ENCODE measurements at places on chromosomes 7 and 10.

GRCh38 chr10:114024876-114025610 is 18.6 kb upstream of the ADRB1 start:
- peaks cover 38% of the 10 kb centered on the region for H3K4me1 ChIP-seq
- DNase-seq: peak; percentile 62
- peaks cover 4% of the 10 kb centered on the region for H3K36me3 ChIP-seq
- peak overlapping the region; percentile 91 for H3K27ac ChIP-seq
- peak overlapping the region; percentile 66 for H3K4me3 ChIP-seq
- H3K27me3 ChIP-seq: peaks cover 7% of the 10 kb centered on the region

GRCh38 chr7:82579047-82579446 is 135.5 kb upstream of the CACNA2D1 start:
- H3K27ac ChIP-seq: no peak overlapping the region
- H3K4me1 ChIP-seq: no peaks in the 10 kb centered on the region
- H3K36me3 ChIP-seq: no peaks in the 10 kb centered on the region
- no peak for DNase-seq

DNA sequence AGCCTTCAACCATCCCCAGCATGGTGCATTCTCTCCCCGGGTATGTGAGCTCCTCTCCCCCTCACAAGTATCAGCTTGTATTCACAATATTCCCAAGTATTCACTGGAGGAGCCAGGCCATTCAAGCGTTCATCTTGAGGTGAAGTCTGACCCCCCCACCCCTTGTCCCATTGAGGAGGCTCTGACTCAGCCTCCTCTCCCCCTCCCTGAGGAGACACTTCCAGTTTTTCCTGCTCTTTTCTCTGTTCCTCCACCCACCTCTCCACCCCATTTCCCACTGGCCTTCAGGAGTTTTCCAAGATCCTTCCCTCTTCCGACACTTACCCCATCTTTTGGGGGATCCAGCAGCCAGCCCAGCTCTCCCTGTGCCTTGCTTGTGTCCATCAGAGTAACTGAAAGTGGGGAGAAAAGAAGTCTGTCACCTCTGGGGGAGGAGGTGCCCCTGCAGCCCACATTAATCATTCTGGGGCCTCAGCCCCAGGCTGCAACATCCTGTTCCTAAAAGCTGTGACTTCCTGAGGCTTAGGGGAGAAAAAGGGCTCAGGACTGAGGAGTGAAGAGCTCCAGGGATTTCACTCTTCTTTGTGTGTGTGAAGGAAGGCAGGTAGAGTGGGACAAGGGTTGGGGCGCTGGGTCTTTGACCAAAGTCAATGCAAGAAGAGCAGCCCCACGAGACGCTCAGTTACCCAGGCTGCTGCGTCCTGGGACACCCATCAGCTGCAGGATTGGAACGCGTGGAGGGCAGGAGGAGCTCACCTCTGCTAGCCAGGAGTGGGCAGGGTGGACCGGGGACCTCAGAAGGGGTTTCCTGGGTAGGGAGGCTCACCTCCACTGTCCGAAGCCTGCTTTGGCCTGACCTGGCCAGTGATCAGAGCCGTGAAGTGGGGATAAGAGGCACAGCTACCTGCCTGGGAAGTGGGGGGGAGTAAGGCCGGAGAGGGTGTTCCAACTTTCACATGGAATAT is 1.1 kb downstream of the EPHA1 start:
- H3K36me3 ChIP-seq: no peaks in the 10 kb centered on the region
- peak overlapping the region; percentile 37 for H3K27ac ChIP-seq
- H3K4me3 ChIP-seq: peak overlapping the region; percentile 86
- DNase-seq: no peak

DNA sequence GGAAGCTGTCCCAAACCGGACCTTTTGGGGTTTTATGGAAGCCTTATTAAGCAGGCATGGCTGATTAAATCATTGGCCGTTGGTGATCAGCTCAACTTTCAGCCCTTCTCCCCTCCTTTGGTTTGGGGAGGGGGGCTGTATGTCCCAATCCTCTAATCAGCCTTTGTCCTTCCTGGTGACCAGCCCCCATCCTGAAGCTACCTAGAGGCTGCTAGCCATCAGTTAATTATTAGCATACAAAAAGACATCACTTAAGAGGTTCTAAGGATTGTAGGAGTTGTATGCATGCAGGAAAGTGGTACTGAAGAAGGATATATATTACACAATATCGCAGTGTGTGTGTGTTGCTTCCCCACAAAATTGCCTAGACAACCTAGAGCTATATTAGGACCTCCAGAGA is 553.3 kb upstream of the FZD8 start:
- no peaks in the 10 kb centered on the region for H3K4me1 ChIP-seq
- DNase-seq: no peak
- H3K27me3 ChIP-seq: no peaks in the 10 kb centered on the region

- no peak overlapping the region for H3K4me3 ChIP-seq
- DNase-seq: no peak
- H3K27ac ChIP-seq: no peak overlapping the region
- no peaks in the 10 kb centered on the region for H3K27me3 ChIP-seq
- H3K36me3 ChIP-seq: no peaks in the 10 kb centered on the region
These were observed 23.3 kb downstream of the AP5Z1 start for GRCh38 chr7:4798706-4799235.

- H3K4me1 ChIP-seq: peaks cover 7% of the 10 kb centered on the region
- no peak overlapping the region for H3K27ac ChIP-seq
- H3K27me3 ChIP-seq: peaks cover 16% of the 10 kb centered on the region
- no peak overlapping the region for H3K4me3 ChIP-seq
- no peak for DNase-seq
These were observed 9.2 kb upstream of the NT5C2 start for GRCh38 chr10:103202319-103202718.

DNA sequence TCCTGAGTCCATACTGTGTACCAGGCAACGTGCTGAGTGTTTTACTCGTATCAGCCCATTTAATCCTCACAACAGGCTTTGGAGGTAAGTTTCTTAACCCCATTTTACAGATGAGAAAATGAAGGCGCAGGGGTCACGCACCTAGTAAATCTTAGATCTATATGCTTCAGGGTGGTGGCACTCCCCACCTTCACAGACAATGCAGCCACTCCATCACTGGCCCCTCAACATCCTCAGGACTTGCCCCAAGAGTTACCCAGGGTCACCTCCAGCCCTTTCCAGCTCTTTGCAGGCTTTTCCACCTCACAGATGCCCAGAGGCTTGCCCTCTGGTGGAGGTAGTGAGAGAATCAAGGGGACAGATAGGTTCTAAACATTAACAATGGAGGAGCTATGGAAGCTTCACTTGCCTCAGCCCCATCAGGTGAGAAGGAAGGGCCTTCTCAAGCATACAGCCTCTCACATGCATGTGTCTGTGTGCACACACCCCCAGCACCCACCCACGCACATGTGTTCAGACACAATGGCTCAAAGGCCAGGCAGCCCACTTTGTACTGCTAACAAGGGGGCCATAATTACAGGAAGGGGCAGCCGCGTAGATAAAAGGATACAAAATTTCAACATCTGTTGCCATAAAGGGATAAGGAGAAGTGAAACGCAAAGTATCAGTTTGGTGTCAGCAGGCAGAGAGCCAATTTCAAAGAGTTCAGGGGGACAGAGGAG is 29.1 kb downstream of the DPCD start:
- no peaks in the 10 kb centered on the region for H3K27me3 ChIP-seq
- peak overlapping the region; percentile 52 for H3K27ac ChIP-seq
- peaks cover 5% of the 10 kb centered on the region for H3K36me3 ChIP-seq
- H3K4me3 ChIP-seq: no peak overlapping the region
- peaks cover 16% of the 10 kb centered on the region for H3K4me1 ChIP-seq

DNA sequence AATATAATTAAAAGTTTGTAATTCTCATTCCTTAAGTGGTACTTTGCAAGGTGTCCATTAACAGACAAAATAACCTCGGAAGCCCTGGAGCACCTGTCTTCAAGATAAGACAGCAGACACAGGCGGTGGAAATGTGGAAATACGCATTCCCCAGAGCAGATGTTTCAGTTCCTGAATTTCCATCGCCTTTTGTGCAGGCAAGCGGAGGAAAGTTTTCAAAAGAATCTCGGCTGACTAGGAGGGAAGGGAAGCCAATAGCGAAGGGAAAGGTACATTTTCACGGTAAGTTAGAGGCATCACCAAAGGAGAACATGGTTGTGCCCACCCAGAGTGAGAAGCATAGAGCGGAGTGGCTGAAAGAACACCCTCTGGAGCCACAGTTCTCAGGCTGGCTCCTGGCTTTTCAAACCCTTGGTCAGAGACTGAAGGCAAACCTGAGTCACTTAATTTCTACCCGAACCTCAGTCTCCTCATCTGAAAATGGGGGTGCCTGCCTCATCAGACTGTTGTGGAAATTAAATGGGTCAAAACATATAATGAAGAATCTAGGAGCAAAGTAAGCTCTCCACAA is 13.6 kb downstream of the CPA1 start:
- H3K36me3 ChIP-seq: no peaks in the 10 kb centered on the region
- DNase-seq: no peak
- H3K4me3 ChIP-seq: peak overlapping the region; percentile 55
- H3K27ac ChIP-seq: peak overlapping the region; percentile 56
- no peaks in the 10 kb centered on the region for H3K27me3 ChIP-seq

GRCh38 chr10:47024399-47025252 is 113.4 kb downstream of the PTPN20 start:
- no peak overlapping the region for H3K27ac ChIP-seq
- H3K4me3 ChIP-seq: no peak overlapping the region
- no peaks in the 10 kb centered on the region for H3K36me3 ChIP-seq
- DNase-seq: no peak
- H3K27me3 ChIP-seq: peaks cover 5% of the 10 kb centered on the region

DNA sequence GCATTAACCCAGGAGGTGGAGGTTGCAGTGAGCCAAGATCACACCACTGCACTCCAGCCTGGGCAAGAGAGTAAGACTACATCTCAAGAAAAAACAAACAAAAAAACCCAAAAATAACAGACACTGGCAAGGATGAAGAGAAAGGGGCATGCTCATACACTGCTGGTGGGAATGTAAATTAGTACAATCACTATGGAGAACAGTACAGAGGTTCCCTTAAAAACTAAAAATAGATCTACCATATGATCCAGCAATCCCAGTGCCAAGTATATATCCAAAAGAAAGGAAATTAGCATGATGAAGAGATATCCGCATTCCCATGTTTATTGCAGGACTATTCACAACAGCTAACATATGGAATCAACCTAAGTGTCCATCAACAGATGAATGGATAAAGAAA is 66.4 kb upstream of the PLA2G12B start:
- H3K27ac ChIP-seq: no peak overlapping the region
- no peak for DNase-seq
- no peaks in the 10 kb centered on the region for H3K27me3 ChIP-seq
- H3K4me3 ChIP-seq: no peak overlapping the region

GRCh38 chr10:1425879-1426278 is 311.4 kb downstream of the ADARB2 start:
- H3K27ac ChIP-seq: no peak overlapping the region
- DNase-seq: no peak
- peaks cover 7% of the 10 kb centered on the region for H3K36me3 ChIP-seq
- peaks cover 20% of the 10 kb centered on the region for H3K27me3 ChIP-seq
- no peak overlapping the region for H3K4me3 ChIP-seq
- H3K4me1 ChIP-seq: peaks cover 6% of the 10 kb centered on the region

GRCh38 chr7:93232673-93233018 is 480 bp downstream of the VPS50 start:
- H3K27me3 ChIP-seq: no peaks in the 10 kb centered on the region
- H3K4me1 ChIP-seq: peaks cover 17% of the 10 kb centered on the region

- peaks cover 18% of the 10 kb centered on the region for H3K4me1 ChIP-seq
- DNase-seq: no peak
- no peak overlapping the region for H3K27ac ChIP-seq
These were observed 6.8 kb downstream of the DLG5 start for GRCh38 chr10:77919713-77920108.

- DNase-seq: no peak
- peaks cover 10% of the 10 kb centered on the region for H3K27me3 ChIP-seq
- no peak overlapping the region for H3K4me3 ChIP-seq
These were observed 335.4 kb upstream of the MGMT start for GRCh38 chr10:129131457-129132132.

DNA sequence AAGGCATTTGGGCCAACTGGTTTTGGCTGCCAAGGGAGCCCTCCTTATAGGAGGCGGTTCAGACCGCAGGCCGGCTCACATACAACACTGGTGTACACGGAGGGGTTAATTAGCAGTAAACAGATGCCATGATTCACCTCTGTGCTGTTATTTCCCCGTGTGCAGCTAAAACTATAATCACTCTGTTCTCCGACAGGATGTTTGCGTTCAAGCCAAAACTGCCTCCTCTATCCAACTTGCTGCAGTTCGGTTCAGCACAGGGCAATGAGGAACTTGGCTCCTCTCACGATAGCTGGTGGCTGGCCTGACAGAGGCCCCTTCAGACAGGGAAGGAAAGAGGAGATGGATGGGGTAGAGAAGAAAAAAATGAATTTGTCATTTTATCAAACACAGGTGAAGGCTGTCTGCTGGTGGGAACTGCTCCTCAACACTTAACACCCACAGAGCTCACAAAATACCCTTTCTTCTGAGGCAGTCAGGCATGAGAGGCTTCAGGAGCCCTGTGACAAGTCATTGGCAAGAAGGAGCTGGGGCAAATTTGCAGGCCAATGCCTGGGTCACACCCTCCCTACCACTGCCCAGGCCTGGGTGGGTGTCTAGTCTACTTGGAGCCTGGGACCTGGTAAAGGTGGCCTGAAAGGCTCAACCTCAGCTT is 24.0 kb downstream of the KCNMA1 start:
- peaks cover 13% of the 10 kb centered on the region for H3K27me3 ChIP-seq
- no peaks in the 10 kb centered on the region for H3K36me3 ChIP-seq
- no peak overlapping the region for H3K27ac ChIP-seq
- no peaks in the 10 kb centered on the region for H3K4me1 ChIP-seq
- peak; percentile 44 for DNase-seq
- no peak overlapping the region for H3K4me3 ChIP-seq

GRCh38 chr7:155454183-155455112 is 3.5 kb upstream of the EN2 start:
- H3K27me3 ChIP-seq: peaks cover 49% of the 10 kb centered on the region
- H3K27ac ChIP-seq: no peak overlapping the region
- DNase-seq: no peak
- peaks cover 8% of the 10 kb centered on the region for H3K4me1 ChIP-seq

GRCh38 chr10:129963641-129964501 is at the start of gene EBF3:
Gene EBF3 (minus strand): TSS chr10:129964274. CDS start chr10:129963768, 506 bp downstream.
- no peak within 1 kb of the TSS for H3K27ac ChIP-seq
- peaks cover 46% of the 10 kb centered on the region for H3K27me3 ChIP-seq
- peaks cover 5% of the 10 kb centered on the region for H3K36me3 ChIP-seq

- H3K27ac ChIP-seq: no peak overlapping the region
- no peak overlapping the region for H3K4me3 ChIP-seq
- no peaks in the 10 kb centered on the region for H3K4me1 ChIP-seq
- H3K27me3 ChIP-seq: peaks cover 23% of the 10 kb centered on the region
- no peaks in the 10 kb centered on the region for H3K36me3 ChIP-seq
These were observed 182.2 kb downstream of the HERPUD2 start for GRCh38 chr7:35512716-35513115.

- no peak for DNase-seq
- peaks cover 49% of the 10 kb centered on the region for H3K4me1 ChIP-seq
- no peaks in the 10 kb centered on the region for H3K36me3 ChIP-seq
- H3K27me3 ChIP-seq: no peaks in the 10 kb centered on the region
These were observed 127.7 kb downstream of the JAZF1 start for GRCh38 chr7:28052933-28053332.

GRCh38 chr10:79298403-79299244 is 48.6 kb upstream of the PPIF start:
- H3K27ac ChIP-seq: no peak overlapping the region
- DNase-seq: no peak
- peaks cover 31% of the 10 kb centered on the region for H3K4me1 ChIP-seq
- H3K4me3 ChIP-seq: no peak overlapping the region
- no peaks in the 10 kb centered on the region for H3K27me3 ChIP-seq

- no peak overlapping the region for H3K4me3 ChIP-seq
- DNase-seq: no peak
- H3K27ac ChIP-seq: no peak overlapping the region
These were observed 250.6 kb upstream of the NPVF start for GRCh38 chr7:25478925-25479324.
